ENCODE measurements at places on chromosomes 6 and 20.

DNA sequence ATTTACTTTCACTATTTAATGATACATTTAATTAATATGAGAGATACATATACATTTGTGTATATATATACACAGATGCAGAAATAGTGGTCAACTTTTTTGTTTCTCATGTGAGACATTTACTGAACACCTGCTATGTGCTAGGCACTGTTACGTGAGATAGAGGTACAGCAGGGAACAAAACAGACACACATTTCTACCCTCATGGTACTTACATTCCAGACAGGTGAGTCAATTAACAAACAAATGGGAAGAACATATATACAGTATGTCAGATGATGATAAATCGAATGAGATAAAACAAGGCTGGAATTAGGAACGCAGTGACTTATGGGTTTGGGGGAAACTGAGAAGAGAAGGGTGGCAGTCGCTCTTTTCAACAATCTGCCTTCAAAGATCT, 5.1 kb downstream of the TFB1M start:
- DNase-seq = no peak

DNA sequence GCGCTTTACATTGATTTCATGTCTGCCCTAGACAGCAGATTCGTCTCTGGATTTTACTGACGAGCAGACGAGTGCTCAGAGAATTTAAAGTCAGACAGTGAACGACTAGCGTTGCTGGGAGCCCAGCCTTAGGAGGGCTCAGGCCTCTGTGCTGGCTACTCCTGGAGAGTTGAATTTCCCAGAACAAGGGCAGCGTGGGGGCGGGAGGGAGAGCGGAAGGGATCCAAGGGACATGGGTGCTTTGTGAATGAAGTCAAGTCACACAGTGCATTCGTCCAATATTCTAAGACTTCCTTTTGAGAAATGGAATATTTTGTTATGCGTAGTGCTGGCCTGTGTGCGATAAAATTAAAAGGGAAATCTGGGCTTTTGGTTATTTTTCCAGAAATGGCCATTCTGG, 126.5 kb downstream of the MYLK4 start:
- DNase-seq = no peak

GRCh38 chr20:20019123-20019522, 2.0 kb downstream of the NAA20 start:
- DNase-seq = no peak

GRCh38 chr6:136429264-136430065, 120.8 kb downstream of the MAP7 start:
- DNase-seq = no peak

GRCh38 chr6:141610741-141611140, 522.0 kb upstream of the GJE1 start:
- DNase-seq = no peak

- DNase-seq = no peak
These were observed 7.2 kb downstream of the CST7 start for GRCh38 chr20:24956001-24956841.

GRCh38 chr6:169702840-169703246, 917 bp downstream of the C6orf120 start:
- no peak for DNase-seq

GRCh38 chr6:36196113-36196879, at the start of gene BRPF3:
BRPF3 (plus strand) TSS chr6:36196744; CDS start chr6:36200323, 3,579 bp downstream.
- DNase-seq = peak; percentile 80

DNA sequence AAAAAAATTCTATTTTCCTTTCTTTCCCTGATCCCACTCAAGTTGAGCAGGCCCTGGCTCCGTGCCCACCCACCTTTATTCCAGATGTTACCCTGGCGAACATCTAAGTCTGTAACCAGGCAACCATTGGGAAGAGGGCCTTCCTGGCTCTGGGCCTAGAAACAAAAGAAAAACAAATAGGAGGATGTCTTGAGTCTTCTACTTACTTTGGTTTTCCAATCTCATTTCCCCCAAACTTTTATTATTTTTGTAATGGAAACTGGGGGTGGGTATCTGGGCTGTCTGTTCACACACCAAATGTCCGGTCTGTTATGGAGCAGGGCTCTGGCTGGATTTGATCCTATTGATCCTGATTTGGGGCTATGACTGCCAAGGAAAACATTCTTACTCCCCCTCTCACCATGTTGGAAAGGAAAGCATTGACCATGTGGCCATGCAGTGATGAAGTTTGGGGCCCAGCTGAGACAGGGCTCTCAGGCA, 744.1 kb downstream of the DHX35 start:
- DNase-seq = no peak

DNA sequence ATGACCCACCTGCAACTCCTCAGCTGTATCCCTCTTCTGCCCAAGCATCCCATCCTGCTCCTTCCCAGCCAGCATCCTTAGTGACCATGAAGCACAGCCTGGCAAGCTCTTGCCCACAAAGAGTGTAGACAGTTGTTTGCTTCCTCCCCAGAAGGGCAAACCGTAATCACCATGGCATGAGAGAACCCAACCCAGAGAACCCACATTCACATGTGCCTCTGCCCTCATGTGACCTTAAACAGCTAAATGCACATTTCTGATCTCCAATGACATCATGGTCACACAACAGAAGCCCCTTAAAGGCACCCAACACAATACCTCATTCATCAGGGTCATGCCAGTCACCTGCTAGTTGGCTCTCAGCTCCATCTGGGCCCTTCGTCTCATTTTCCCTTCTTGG, 162.8 kb upstream of the CDYL start:
- DNase-seq = no peak

GRCh38 chr20:50919567-50919966, 11.7 kb downstream of the ADNP start:
- no peak for DNase-seq

DNA sequence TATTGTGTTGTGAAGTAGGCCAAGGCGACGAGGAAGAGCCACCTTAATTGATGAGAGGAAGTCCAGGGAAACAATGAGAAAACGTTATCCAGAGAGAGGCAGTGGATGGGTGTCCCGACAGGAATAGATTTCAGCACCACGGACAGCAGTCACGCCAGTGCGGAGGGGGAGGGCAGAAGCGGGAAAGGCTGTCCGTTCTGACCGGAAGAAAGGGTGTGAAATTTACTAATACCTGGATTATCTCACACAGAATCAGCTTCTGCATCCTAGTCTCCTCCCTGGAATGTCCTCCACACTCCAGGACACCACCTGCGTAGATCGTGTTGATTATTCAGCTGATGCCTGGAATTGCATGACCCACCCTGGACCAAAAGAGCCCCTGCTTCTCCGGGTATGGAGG, 7.4 kb upstream of the BPIFA3 start:
- peak; percentile 52 for DNase-seq

GRCh38 chr6:141866731-141867497, 265.8 kb upstream of the GJE1 start:
- DNase-seq = no peak

DNA sequence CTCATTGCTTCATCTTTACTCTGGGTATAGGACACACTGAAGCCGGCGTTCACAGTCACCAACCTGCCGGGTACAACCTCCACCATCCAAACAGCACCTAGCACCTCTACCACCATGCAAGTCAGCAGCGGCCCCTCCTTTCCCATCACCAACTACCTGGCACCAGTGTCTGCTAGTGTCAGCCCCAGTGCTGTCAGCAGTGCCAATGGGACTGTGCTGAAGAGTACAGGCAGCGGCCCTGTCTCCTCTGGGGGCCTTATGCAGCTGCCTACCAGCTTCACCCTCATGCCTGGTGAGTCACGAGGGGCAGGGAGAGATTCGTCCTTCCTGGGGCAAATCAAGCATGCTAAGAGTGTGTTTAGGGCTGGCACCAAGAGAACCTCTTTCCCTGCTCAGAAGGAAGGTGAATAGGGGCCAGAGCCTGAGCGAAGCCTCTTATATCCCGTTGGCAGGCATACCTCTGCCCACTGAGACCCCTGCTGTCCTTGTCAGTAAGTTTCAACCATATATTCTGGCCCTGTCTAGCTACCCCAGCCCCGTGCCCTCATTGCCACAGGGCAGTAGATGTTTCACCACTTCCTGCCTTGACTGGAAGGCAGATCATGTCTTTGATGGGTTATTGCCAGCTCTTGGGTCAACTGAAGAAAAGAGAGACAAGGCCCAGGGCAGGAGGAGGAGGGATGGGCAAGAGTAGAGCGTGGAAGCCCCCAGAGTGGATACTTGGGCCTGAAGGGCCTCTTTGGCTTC, 4.8 kb downstream of the SRF start:
- no peak for DNase-seq

DNA sequence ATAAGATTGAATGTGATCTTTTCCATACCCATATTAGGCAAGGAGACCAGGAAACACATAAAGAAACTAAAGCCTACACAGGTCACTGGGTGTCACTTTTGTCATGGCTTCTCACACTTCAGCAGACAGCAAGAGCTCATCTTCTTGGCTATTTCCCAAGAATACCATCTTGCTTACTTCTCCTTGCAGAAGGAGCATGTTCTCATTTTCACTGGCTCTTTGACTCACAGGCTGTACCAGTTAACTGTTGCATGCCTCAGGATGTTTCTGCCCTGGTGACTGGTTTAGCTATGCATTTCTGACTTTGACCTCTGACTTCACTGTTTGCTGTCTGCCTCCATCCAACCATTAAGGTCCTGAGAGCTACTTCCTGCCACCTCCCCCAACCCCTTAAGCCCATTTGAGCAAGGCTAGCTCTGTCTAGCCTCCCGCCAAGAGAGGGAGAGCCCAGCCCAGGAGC, 40.3 kb upstream of the OGFRL1 start:
- DNase-seq = no peak

- DNase-seq = no peak
These were observed 31.6 kb downstream of the CHRNA4 start for GRCh38 chr20:63329331-63330083.

- no peak for DNase-seq
These were observed 19.5 kb upstream of the RALGAPA2 start for GRCh38 chr20:20731945-20732296.

GRCh38 chr6:31582230-31582643, at the start of gene LTB:
LTB (minus strand) TSS chr6:31582424; CDS start chr6:31582417, 7 bp downstream.
- DNase-seq = no peak

DNA sequence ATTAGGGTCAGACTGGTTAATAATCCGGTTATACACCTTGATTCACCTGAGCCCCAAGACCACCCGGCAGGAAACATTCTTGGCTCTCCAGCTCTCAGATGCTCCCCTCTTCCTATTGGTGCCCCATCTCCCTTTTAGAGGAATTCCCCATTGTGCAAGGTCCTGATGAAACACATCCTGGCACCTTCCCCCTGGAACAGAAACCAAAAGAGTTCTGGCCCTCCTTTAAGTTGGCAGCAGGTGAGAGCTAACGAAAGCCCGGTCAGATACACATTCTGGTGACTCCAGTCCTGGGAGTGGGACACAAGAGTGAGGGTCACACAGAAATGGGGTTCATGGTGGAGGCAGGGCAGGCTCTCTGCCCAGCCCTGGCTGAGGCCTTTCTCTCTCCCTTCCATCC, 32.2 kb downstream of the RSPO4 start:
- DNase-seq = no peak

DNA sequence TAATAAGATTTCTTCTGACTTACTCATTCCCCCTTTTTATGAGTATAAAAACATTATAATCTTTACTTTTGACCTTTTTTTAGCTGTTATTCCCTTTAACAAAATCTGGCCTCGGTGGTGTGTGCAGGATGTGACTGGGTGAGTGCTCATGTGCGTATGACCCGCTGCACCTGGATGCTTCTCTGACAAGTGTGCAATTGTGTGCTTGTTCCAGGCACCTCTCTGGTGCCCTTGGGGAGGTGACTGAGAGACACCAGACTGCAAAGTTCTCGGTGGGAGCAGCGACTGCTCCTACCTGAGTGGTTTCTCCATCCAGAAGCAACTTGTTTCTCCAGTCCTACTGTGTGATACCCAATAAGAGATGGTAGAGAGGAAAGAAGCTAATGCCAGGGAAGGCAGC, 65.0 kb downstream of the ISM1 start:
- no peak for DNase-seq

DNA sequence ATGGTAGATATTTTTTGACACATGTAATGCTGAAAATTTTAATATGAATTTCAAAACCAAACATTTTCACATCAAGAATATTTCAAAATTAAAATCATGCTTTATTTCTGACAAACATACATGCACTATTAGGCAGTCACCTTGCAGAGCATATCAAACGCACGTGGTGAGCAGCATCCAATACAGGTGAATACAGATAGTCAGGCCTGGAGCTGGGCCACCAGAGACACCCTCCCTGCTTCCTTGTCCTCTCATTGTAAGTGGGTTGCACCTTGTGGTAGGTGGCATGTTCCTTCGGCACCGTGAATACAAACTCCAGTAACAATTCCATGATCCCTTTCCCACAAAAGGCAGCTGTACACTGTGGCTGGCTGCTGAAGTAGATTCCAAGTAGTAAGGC, 8.9 kb downstream of the REV3L start:
- DNase-seq = no peak

DNA sequence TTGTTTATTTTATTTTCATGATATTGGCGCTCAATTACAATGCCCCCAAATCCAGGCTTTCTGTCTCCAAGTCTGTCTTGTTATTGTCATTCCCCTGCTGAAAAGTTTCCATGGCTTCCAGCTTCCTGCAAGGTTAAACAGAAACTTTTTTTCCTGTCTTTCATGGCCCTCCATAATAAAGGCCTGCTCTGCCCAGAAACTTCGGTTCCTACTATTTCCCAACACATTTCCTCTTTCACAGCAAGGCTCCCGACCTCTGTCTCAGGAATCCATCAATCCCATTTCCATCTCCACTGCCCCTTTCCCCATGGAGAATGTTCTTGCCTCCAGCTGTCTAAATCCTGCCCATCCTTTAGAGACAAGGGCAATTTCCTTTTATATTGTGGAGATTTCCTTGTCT, 365.2 kb upstream of the JARID2 start:
- no peak for DNase-seq

DNA sequence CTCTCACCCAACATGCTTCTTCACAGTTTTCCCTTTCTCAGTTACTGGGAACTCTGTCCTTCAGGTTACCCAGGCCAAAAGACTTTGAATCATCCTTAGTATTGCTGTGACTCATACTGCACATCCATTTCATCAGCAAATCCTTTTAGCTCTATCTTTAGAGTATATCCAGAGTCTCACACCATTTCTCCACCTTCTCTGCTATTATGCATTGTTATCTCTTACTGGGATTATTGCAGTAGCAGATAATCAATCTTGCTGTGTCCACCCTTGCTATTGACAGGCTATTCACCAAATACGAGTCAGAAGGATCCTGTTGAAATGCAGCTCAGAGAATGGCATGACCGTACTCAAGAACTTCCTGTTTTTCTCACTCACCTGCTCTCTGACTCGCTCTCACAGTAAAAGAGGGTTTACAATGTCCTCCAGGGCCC, 57.3 kb downstream of the BCKDHB start:
- DNase-seq = no peak

DNA sequence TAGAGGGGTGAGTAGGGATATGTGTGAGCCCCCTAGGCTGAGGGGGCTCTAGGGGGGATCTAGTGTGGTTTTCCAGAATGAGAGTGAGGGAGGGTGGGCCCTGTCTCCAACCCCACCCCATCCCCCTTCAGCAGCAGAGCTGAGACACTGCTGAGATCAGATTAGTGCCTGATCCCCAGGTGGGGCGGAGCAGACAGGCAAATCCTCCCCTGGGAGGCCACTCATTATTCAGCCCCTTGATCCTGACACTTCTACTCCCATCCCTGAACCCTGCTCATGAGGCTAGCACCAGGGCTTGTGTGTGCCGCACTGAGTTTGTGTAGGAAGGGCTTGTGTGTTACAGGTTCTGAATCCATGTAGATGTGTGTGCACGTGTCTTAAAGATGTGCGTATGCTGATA, 42.5 kb downstream of the SPDEF start:
- no peak for DNase-seq

- DNase-seq = no peak
These were observed 12.8 kb downstream of the STK4 start for GRCh38 chr20:44979090-44979621.

- DNase-seq = no peak
These were observed 662 bp downstream of the ZNF343 start for GRCh38 chr20:2507875-2508630.

Data from activated naive CD4-positive, alpha-beta T cell treated with anti-CD3 and anti-CD28 coated beads, Interleukin-2, amount 50 U/mL, for 72 hours (primary cell).